ENCODE measurements at places on chromosomes 11 and 22.

- DNase-seq: no peak
These were observed 5.7 kb downstream of the DIXDC1 start for GRCh38 chr11:111942829-111943228.

- peak; percentile 96 for DNase-seq
These were observed 512 bp downstream of the TOLLIP start for GRCh38 chr11:1308743-1309497.

GRCh38 chr11:34509336-34509876 lies 4.2 kb downstream of the ELF5 start:
- DNase-seq: no peak

DNA sequence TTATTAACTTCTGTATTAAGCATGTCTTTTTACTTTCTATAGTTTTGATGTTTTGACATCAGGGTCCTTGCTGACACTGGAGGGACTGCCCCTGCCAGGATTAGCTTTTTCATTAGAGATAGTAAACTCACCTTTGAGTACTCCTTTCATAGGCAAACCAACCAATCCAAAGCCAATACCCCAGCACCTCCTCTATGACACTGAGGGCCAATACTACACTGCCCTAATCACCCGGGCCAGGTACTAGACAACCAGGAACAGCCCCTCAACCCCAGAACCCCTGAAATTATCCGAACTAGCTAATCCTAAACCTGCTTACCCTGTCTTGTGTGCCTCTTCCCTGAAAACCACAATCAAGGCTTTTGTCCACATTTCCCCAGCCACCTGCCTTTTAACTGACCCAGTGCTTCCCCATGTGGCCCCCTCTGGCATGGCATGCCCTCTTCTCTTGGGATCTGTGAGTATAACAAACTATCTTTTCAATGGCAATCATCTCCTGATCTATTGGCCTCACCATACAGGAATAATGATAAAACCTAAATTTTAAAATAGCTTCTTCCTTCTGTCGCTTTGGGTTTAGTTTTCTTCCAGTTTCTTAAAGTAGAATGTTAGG lies 31.2 kb downstream of the RAB6A start:
- DNase-seq: peak; percentile 76

DNA sequence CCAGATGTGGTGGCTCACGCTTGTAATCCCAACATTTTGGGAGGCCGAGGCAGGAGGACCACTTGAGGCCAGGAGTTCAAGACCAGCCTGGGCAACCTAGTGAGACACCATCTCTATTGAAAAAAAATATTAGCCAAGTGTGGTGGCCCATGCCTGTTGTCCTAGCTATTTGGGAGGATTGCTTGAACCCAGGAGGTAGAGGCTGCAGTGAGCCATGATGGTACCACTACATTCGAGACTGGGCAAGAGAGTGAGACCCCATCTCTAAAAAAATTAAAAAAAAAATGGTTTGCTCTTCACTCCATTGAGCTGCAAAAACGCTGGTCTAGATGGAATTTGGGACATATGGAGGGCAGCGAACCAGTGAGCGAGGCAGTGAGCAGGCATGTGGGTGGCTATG lies 21.6 kb upstream of the SOX10 start:
- no peak for DNase-seq

DNA sequence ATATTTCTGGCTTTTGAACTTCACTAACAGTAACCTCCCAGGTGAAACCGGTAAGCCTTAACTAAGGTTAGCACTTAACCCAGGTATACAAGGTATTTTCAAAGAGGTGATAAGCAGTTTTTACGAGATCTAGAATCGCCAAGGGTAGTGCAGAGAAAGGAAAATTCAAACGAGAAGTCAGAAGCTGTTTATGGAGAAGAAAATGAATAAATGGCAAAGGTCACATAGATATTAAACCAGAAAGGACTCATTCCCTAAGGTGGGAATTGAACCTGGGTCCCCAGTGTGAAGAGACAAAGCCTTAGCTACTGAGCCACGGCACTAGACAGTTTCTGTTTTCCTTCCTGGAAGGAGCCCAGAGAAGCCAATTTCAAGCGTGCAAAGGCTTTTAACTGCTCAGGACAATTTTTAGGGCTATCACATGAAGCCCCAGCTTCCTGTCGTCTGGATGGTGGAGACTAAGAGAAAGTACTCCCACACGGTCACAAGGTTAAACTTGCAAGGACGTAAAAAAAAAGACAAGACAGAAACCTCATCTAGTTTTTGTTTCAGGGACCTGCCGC lies 5.7 kb upstream of the C1QTNF6 start:
- peak; percentile 33 for DNase-seq

DNA sequence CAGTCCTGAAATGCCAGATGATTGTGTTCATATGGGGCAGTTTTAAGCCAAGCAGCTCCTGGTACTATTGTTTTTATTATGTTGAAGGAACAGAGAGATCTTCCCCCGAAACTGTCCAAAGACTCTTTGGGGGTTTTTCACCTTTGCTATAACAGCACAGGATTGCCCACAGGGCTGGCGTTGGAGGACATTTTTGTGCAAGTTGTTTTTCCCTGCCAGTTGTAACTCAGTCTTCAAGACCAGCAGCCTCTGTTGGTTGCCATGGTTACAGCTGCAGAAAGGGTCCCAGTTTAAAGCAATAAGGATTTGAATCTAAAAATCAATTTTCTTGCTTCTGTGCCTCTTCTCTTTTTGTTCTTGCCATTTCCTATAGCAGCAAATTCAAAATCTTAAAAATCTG lies 45.4 kb upstream of the YWHAH start:
- DNase-seq: no peak

DNA sequence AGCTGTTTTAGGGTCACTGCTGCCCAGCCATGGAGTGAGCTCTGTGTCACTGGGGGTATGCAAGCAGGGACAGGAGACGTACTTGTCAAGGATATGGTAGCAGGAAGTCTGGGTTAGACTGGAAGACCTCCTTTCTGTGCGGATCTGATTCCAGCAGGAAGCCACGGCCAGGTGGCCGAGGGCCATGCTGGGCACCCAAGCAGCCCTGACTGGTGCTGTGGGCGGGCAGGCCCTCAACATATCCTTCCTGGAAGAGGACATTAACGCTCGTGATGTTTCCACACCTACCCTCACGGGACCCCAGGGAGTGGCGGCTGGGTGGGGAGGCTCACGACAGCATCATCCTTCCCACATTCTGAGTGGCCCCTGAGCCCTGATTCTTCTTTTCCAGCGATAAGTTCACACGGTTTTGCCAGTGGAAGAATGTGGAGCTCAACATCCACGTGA lies 8.7 kb upstream of the ANKRD13D start:
- no peak for DNase-seq

DNA sequence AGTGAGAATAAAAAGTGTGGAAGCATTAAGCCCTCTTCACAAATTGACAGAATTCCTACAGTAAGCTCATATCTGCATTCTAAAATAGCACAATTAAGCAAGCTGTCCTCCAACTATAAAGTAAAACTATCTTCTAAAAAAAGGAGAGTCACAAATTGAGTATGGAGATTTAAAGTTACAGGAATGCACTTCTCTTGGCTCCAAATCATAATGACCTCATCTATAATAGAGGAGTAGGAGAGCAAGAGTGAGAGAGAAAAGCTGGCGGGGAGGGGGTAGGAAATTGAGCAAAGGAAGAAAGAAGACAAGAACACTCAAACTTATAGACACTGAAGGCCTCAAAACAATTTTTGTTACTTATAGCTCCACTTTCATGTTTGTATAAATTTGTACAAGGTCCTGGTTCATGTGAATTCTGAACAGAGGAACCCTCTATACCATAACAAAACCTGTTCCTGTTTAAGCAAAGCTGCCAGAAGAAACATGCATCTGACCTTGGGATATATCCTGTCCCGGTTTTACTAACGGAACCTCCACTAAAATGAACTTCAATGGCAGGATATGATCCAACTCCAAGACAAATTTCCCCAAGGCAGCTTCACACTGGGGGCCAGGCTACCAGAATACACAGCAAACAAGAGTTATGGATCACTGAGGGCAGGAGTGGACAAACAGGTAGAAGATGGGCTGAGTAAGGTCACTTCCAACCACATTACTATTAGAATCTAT lies 37.2 kb downstream of the SLC35F2 start:
- DNase-seq: no peak

- DNase-seq: no peak
These were observed 2074.4 kb upstream of the RAG2 start for GRCh38 chr11:38672445-38672844.

- peak; percentile 70 for DNase-seq
These were observed 398.4 kb downstream of the CTTN start for GRCh38 chr11:70796648-70797227.

- DNase-seq: no peak
These were observed 106.5 kb upstream of the SYT13 start for GRCh38 chr11:45392591-45393091.

- DNase-seq: peak; percentile 52
These were observed 950 bp downstream of the FERMT3 start for GRCh38 chr11:64207256-64208085.

DNA sequence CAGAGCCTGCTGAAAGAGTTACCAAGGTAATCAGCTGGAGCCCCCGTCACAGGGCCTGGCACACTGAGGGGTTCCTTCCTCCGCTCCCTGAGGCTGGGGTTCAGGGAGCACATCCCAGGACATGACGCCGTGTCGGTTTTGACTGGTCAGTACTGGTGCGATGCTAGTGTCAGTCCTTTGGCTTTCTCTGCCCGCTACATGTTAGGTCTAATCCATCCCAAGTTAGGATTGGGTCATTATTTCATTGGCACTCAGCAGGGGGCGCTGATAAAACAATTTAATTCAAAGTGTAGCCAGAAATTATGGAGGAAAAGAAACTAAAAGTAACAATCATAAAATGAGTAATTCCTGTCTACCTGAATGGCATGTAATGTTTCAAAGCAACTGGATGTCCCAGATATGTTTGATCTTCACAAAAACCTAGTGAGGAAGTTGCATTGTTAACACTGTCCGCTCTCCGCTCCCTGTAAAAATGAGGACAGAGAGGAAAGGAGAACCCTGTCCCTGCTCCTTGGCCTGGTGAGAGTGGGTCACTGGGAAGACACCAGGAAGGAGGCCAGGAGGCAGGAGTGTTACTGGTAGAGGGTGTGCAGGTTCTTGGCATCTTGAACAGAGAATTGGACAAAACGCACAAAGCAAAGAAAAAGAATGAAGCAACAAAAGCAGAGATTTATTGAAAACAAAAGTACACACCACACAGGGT lies 27.1 kb downstream of the TSKU start:
- no peak for DNase-seq

GRCh38 chr22:31748490-31748889 lies 1.4 kb downstream of the PRR14L start:
- DNase-seq: peak; percentile 26

DNA sequence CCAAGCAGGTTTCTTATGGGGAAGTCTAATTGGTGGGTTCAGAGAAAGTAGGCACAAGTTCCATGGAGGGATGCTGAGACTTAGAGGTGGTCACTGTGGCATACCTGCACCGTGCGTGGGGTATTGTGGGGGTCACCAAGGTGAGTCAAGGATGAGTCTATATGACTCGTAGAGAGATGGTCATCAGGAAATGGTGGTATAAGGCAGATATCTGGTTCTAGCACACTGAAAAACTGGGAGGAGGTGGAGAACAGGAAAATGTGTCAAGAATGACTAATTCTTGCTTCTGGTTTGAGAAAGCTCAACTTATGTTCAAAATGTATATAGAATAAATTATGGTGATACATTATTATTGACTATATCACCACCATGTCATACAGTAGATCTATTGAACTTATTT lies 258.1 kb downstream of the RAB38 start:
- no peak for DNase-seq

DNA sequence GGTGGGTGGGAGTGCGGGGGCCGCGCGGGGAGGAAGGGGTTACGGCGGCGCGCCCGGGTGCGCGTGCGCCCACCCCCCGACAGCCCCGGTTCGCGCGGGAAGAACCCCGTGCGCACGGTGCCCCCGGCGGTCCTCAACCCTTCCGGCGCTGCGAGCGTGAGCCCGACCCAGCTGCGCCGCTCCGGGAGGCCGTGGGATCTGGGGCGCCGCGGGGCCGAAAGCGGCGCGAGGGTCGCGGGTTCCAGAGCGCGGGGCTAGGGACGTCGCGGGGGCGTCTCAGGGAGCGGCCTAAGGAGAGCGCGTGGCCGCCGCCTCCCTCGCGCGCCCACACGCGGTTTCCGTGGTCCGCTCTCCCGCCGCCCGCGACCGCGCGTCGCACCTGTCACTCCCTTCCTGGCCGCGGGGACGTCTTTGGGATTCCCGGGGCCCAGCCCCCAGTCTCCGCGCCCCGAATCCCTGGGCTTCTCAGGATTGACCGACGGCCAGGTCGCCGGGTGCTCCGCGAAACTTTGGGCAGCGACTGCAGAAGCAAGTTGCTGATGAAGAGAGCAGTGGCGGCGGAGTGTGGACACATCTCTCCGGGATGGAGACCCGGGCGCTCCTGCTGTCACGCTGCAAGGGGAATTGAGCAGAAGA lies 582 bp downstream of the SREBF2 start:
- DNase-seq: peak; percentile 69

- no peak for DNase-seq
These were observed 20.7 kb downstream of the OR10A6 start for GRCh38 chr11:7910286-7910788.

- no peak for DNase-seq
These were observed 88.6 kb downstream of the ETS1 start for GRCh38 chr11:128498721-128499245.

DNA sequence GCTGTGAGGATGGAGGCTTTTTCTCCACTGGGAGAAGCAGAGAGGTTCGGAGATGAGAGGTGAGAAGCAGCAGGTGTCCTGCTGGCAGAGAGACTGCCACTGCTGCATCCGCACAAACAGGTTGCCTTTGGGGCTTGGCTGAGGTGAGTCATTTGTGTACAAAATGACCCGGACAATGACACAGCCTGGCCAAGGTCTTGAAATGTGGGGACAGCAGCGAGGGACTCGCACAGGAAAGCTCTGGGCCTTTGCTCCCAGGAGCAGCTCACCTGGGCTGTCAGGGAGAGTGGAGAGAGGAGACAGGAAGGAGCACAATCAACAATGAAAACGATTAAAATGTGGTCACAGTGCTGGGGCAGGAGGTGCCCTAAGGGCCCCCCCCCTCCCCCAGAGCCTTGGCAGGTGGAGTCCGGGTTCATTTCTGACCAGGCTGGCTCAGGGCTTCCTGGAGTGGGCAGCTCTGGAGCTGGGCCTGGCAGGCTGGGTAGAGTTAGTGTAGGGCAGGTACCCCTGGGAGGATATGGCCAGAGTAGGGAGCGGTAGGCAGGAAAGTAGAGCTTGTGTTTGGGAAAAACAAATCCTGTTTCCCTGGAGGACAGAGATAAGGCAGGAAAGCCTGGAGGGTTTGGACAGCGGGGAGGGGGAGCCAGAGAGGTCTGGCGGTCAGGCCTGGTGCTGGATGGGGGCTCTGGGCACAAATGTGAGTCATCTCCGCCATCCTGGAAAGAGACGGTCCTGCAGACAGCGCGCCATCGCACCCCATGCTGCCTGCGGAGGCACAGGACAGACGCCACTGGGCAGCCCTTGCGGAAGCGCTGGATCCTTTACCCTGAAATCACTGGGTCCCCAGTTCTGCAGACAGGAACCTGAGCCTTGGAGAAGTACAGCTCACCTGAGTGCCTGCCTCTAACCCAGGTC lies 37.8 kb upstream of the CELSR1 start:
- peak; percentile 76 for DNase-seq

Data from H7 (cell line).